GM03348 (cell line): ENCODE measurements at places on chromosomes 11 and 22.

GRCh38 chr11:125305345-125305744, 140.8 kb downstream of the PKNOX2 start:
- no peak for DNase-seq

DNA sequence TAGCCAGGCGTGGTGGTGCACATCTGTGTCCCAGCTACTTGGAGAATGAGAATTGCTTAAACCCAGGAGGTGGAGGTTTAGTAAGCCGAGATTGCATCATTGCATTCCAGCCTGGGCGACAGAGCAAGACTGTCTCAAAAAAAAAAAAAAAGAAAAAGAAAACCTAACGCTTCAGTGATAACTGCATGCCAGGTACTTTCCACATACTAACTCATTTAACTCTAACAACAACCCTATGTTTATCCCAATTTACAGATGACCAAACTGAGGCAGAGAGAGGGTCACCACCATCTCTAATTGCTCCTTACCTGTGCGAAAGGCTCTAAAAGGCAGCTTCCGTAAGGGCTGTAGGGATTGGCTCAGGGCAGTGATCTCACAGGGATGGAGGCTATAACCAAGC, 11.6 kb downstream of the PISD start:
- peak; percentile 61 for DNase-seq

- DNase-seq = no peak
These were observed 86.2 kb upstream of the LINC01488 start for GRCh38 chr11:69395287-69395686.

DNA sequence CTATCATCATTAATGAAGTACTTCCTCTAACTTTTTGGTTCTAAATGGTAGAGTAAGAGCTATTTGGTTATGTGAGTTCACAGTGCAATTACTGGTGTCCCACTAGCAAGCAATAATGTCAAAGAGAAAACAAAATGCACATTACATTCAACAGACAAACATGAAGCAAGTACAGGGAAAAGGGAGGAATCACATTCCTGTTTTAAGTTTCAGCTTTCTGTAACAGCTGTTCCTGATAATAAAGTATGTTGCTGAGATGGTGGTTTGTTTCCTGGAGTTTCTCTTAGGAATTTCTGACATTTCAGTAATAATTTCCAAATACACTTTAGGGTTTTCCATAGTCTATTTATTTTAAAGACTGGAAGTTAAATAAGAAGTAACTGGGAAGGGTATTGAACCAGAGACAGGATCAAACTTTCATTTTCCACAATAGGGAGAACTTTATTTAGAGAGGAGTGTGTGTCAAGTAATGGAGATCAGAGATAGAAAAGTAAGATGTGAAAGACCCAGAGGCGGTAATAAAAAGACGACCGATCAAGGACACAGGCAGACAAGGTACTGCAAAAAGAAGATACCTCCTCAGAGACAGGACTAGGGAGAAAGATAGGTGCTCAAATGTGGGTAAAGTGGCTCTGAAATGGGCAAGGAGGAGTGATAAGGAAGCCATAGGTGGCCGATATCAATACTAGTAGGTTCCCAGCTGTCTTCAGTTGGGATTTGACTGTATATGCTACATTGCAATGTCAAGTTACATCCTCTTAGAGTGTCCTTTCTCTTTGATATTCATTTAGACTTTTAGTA, 20.8 kb upstream of the CLNS1A start:
- peak; percentile 53 for DNase-seq

DNA sequence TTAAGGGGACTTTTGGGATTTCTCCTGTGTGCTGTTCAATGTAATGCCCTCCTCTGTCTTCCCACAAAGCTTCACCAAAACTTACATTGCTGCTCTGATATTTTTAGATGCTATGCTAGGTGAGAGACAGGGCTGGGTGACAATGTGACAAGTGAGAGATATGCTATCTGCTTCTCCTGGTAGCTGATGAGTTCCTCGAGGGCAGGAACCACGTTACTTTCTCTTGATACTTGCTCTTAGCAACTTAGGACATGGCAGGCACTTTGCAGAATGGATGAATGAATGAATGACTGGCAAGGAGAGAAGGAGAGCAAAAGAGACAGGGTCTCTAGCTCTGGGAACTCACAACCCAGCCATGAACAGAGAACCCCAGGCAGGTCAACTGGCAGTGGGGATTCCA, 115.4 kb downstream of the C11orf58 start:
- no peak for DNase-seq

DNA sequence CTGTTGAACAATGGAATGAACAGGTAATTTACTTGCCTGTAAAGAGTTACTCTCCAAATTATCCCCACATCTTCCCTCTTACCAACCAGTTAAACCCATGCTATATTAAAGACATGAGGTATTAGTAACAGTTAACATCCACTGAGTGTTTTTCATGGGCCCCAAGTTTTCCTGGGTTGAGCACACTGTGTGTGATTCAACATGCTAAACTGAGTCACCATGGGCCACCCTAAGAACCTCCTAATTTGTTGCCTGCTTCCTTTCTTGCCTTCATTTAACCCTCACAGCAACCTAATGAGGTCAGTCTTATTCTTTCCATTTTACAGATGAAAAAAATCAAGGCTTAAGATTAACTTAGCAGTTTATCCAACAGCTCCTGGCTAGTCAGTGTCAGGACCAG, 51.0 kb downstream of the GALNT18 start:
- no peak for DNase-seq

DNA sequence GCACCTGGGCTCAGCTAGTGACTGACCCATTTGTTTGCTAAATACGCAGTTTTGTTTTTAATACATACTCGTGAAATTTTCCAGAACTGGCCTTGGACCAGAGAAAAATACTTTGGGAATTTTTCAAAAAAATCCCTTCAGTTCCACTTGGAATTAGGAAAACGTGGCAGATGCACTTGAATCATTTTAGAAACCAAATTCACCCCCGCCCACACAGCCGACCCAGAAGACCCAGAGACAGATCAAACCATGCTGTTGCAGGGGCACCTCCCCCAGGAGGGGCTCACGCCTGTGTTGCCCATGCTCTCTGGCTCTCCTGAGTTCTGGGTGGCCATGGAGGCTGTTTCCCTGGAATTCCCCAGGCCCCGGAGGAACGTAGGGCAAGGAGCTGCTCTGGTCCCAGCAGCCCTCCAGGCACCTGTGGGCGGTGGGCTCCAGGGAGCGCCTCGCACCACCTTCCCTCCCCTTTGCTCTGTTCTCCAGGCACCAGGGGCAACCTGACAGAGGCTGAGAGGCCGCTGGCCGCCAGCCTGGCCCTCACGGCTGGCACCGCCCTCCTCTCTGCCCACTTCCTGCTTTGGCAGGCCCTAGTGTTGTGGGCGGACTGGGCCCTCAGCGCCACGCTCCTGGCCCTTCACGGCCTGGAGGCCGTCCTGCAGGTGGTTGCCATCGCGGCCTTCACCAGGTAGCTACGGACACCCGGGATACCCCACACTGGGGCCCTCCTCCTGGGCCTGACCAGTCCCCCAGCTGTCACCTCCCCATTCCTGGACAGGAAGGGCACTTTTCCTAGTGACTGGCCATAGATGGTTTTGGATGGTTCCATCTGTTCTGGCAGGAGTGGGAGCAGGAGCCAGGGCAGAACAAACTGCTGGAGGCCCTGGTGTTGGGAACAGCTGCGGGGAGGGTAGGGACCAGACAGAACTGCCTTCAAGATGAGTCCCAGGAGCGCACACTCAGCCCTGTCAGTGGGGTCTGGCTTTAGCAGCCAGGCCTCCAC, 3.3 kb upstream of the EPS8L2 start:
- DNase-seq = no peak

GRCh38 chr11:40491341-40491740, 968.1 kb downstream of the LRRC4C start:
- DNase-seq = no peak

- DNase-seq = no peak
These were observed 98.6 kb downstream of the TENM4 start for GRCh38 chr11:79342236-79342635.

GRCh38 chr11:27718863-27719545, 18.7 kb upstream of the BDNF start:
- DNase-seq = peak; percentile 85

DNA sequence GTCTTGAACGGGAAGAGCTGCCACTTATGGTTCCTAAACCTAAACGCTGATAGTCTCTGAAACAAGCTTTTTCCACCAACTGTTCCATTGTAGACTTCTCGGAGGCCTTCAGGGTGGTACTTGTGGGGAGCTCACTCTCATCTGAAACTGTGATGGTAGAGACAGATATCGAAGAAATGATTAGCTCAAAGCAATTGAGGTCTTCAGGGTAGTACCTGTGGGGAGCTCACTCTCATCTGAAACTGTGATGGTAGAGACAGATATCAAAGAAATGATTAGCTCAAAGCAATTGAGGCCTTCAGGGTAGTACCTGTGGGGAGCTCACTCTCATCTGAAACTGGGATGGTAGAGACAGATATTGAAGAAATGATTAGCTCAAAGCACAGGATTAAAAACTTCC, 175.7 kb downstream of the SWAP70 start:
- no peak for DNase-seq

DNA sequence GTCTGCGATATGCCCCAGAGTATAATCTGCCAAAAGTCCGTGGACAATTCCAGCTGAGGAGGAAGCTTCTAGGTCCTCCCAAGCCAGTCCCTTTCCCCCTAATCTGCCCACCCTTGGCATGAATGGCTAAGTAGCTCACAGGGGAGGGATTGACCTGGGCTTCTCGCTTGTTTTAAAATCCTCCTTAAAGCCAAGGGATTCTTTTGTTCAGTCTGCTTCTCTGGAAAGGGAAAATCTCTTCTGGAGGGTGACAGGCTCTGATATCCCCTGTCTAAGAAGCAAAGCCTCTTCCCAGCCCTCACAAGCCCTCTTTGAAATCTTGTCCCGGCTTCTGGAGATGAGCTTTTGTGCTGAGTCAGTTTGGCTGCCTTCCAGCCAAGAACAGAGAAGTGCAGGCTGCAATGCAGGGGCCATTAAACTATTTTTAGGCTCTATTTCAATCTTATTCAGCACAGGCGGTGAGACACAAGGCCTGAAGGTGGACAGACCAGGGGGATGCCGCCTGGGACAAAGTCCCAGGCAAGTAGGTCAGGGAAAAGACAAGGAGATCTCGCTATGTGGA, 23.9 kb downstream of the NEFH start:
- DNase-seq = peak; percentile 83

DNA sequence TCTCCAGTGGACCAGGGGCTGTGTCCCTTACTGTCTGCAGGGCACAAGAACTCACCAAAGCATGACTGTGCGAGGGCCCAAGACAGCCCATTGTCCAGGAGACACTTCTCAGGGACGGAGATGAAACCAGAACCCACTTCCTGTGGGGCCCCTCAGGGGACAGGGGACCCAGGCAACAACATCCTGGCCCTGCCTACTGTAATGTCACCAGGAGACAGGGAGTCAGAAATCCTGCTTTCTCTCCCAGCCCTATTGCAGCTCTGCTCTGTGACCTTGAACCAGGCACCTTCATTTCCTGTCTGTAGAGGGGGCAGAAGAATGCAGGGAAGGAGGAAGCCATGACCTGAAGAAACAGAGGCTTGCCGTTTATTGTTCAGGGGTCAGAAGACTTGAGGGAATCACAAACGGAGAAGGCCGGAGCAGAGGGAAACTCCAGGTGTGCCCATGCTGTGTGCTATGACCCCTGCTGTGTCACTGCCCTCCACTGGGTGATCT, 98.0 kb downstream of the NAT10 start:
- DNase-seq = no peak

GRCh38 chr11:35598254-35599125, 19.8 kb upstream of the FJX1 start:
- DNase-seq = no peak

DNA sequence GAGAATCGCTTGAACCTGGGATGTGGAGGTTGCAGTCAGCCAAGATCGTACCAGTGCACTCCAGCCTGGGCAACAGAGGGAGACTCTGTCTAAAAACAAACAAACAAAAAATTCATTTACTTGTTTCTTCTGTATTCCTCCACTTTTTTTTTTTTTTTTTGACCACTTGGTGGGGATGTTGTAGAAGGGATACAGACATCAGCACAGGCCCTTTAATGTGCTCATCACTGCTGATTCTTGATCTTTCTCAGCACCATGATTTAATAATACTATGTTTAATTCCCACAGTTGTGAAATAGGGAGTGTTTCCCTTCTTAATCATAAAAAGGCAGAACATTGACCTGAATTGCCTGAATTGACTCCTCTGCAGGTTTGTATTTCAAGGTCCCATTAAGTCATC, 4.5 kb downstream of the TTC9C start:
- no peak for DNase-seq

DNA sequence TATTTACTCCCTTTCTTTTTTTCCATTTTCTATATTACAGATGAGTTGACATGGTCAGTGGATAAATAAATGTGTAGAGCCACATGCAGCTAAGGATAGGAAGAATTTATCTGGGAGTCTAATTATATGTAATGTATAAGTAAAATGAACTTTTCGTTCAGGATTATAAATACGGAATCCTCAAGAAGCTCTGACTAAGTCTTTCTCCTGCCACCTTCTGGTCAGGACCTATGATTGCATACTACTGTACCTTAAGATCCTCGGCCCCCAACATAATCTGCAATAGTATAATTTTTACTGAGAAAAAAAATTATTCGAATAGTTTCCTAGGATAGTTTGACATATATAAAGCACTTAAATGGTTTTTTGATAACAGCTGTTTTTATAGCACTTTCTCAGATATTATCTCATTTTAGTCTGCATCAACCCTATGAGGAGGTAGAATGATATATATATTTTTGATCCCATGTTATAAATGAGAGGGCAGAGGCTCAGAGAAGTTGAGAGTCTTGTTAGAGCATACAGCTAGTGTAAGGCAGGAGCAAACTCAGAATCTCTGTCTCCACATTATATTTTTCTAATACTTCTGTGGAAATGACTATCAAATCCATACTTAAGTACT, 36.1 kb downstream of the CCDC90B start:
- peak; percentile 63 for DNase-seq

- no peak for DNase-seq
These were observed 31.2 kb downstream of the KCNJ4 start for GRCh38 chr22:38423512-38424503.

DNA sequence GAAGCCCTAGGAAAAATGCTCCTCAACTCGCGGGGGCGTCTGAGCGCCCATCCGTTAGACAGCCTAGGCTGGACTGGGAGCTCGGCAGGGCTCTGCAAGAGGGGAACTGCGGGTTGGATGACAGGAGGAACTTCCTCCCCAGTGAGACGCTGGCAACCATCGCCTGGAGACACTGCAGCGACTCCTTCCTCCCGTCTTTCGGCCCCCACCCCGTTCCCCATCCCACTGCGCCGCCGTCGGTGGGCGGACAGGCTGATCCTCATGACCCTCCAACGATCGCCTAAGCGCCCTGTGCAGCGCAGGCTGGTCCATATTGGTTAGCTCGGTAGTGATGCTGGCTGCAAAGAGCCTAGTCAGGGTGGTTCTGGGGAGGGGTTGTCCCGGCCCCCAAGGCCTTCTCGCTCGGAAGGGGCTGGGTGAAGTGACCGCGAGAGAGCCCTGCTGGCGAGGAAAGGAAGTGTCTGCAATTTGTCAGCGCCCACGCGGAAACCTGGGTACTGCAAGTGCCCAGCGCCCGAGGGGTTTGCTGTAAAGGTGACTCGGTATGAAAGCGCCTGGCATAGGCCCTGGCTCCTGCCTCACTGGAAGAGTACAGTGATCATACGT, 638 bp downstream of the NRGN start:
- no peak for DNase-seq

DNA sequence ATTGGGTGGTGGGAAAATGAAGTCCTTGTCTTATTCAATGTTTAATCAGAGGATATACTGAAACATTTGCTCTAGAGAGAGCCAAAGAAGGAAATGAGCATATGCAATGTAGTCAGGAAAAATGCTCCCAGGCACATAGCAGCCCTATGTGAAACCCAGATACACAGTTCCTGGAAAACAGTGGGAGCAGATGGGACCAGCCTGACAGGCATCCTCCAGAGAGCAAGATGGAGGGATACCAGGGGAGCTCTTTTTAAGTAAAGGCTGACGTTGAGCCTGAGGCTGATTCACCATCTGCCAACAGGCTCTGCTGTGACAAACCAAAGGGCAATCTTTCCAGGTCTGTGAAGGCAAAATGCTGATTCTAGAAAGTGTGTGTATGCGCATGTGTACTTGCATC, 559.4 kb upstream of the KIRREL3 start:
- DNase-seq = no peak
